ENCODE measurements at places on chromosomes 7 and 10.

DNA sequence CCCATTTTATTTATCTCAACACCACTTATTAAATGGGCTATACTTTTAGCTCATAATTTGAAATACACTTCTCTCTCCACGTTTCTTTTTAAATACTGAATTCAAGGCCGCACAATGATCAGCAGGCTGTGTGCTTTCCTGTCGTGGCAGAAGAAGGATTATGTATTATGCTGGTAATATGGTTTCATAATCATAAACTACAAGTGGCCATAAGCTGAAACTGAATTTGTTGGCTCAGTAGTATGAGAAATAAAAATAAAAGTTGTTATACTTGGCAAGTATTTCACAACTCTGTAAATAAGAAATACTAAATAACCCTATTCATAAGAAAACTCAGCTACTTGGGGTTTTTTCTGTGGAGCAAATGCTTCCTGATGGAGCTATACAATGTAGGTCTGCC lies 313.6 kb downstream of the DOCK4 start:
- DNase-seq = no peak

- DNase-seq = no peak
Measured at GRCh38 chr7:148515237-148515636, 75.3 kb upstream of the C7orf33 start.

- DNase-seq = no peak
Measured at GRCh38 chr10:99531696-99532593, 797 bp upstream of the NKX2-3 start.

GRCh38 chr7:137903382-137904169 lies 56.8 kb upstream of the DGKI start:
- DNase-seq = peak; percentile 71

DNA sequence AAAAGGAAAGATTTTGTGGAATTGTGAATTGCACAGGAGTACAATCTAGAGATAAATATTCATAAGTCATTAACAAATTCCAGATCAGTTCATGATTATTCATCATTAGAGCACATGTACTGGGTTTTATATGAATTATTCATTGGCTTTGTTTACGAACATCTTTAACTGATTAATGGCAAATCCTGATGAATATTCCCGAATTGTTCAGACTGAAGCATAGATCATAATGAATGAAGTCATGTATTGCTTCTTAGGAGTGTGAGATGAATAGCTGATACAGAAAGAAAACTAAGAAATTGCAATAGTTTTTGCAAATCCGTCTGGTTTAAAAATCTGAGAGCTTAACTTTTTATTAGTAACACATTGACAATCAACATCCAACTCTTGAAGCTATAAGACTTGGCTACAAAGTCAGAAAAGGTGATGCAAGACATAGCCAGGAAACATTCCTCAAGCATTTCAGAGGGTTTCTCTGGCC lies 183.6 kb upstream of the DGKB start:
- DNase-seq = no peak

Measured in T-helper 1 cell (primary cell).